ENCODE measurements at places on chromosomes 5 and 9.

GRCh38 chr5:148145916-148146315 is 22.4 kb upstream of the SPINK14 start:
- no peak for DNase-seq

GRCh38 chr9:14485366-14485765 is 171.4 kb upstream of the NFIB start:
- DNase-seq: no peak

- no peak for DNase-seq
Measured at GRCh38 chr5:83323557-83324180, 147.9 kb upstream of the VCAN start.

DNA sequence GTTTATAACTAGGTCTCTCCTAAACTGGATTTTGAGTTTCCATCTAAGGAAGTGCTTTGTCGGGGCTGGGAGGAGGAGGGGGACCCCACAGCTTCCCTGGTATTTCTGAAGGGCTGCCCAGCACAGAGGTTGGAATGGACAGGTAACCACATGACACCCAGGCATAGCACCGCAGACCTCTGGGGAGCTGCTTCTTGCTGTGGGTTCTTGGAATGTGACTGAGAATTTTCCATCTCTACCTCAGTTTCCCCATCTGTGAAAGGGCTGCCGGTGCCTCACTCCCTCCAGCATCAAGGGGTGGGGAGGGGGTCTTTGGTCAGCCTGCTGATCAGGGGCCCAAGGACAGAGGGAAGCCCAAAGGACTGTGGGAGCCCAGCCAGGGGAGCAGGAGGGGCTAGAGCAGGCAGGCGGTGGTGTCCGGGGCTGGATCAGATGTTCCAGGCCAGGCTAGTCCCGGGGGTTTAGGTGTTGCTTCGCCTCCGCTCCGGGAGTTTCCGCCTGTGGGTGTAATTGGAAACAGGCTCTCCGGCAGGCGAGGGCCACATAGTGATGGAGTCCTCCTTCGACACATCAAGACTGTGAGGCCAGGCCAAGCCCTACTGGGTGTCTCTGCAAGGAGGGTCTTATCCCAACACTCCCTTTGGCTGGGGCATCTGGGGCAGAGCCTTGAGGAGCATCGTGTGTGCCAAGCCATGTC is 3.3 kb downstream of the OLFML2A start:
- DNase-seq: no peak

- DNase-seq: no peak
Measured at GRCh38 chr5:1288439-1289335, 6.2 kb downstream of the TERT start.

- DNase-seq: no peak
Measured at GRCh38 chr5:169298193-169298592, 2.7 kb downstream of the SLIT3 start.

- no peak for DNase-seq
Measured at GRCh38 chr9:10704720-10705119, 91.9 kb upstream of the PTPRD start.

DNA sequence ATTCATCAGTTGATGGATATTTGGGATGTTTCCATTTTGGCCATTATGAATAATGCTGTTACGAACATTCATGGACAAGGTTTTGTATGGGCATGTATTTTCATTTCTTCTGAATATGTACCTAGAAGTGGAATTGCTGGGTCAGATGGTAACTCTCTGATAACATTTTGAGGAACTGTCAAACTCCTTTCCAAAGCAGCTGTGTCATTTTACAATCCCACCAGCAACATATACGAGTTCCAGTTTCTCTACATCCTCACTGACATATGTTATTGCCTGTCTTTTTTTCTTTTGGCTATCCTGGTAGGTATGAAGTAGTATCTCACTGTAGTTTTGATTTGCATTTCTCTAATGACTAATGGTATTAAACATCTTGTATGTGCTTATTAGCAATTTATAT is 86.7 kb downstream of the PRKACG start:
- DNase-seq: no peak

DNA sequence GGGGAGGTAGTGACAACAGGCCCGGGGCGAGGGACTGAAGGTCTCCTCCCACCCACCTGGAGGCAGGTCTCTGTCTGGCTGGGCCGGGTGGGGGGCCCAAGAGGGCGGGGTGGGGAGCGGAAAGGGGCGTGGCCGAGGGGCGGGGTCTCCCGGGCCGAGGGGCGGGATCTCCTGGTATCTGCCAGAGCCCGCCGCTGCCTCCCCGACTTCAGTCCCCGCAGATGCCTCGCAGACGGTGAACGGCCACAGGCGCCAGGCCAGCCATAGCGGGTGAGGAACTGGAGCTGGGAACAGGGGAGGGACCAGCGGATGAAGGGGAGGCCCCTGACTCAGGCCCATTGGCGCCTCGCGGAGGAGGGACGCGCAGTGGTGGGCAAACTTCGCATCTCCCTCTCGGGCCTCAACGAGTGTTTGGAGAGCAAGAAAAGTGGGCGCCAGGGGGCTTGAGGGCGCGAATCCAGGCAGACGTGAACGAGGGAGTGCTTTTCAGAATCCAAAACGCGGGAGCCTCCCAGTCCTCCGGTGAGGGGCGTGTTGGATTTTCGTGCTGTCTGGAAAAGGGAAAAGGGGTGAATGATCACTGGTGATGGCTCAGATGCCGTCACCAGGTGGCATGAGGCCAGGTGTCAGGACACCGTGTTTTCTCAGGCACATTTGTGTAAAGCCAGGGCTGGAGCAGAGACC is at the start of gene ADGRD2:
ADGRD2 (plus strand) TSS at position 211 of the 684 bp plus-strand sequence. CDS start 1,216 bp downstream, outside the sequence.
- peak; percentile 18 for DNase-seq

GRCh38 chr5:139637438-139638089 is 10.6 kb upstream of the CXXC5 start:
- peak; percentile 69 for DNase-seq

DNA sequence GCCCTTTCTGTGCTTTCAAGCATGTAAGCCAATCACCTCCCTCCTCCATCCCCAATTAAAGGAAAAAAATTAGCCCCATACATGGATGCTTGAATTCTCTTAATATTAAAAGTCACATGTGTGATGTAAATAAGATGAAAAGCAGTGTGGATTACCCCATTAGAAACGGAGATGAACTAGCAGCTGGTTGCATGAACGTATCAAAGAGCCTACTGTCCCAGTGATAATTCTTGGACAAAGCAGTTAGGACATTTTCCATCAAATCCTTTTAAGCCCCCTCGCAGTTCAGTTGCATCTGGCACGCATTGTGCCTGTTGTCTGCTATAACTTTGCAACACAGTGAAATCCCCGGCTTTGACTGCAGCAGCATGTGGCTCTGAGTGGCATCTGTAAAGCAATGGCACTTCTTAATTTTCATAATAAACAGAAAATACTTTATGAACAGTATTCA is 285.6 kb downstream of the FBXL7 start:
- no peak for DNase-seq

DNA sequence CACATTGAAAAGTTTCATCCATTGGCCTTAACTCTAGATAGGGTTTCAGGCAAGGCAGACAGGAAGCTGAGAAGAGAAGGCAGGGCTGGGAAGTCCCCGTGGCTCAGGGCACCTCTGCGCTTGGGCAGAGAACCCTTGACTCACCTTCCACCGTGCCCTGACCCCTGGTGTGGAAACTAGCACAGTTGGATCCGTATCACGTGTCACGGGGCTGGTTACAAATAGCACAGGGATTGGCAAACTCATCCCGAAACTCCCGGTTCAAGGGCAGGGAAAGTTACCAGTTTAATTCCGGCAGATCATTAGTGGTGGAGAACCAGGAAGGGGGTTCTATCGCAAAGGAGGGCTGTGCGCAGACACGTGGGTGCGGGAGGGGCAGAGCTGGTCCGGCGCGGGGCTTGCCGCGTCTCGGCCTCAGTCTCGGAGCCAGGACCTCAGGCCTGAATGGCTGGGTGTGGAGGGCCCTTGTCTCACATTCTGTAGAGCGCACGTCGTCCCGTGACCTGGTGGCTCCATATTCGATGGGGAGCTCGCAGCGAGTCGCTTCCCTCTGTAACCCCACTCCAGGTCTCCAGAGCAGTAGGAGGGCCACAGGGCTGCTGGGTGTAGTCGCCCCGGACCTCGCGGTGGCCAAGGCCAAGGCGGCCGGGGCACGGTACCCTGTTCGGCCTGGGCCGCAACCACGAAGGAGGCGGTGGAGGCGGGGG is 771 bp upstream of the TMEM171 start:
- DNase-seq: peak; percentile 27

DNA sequence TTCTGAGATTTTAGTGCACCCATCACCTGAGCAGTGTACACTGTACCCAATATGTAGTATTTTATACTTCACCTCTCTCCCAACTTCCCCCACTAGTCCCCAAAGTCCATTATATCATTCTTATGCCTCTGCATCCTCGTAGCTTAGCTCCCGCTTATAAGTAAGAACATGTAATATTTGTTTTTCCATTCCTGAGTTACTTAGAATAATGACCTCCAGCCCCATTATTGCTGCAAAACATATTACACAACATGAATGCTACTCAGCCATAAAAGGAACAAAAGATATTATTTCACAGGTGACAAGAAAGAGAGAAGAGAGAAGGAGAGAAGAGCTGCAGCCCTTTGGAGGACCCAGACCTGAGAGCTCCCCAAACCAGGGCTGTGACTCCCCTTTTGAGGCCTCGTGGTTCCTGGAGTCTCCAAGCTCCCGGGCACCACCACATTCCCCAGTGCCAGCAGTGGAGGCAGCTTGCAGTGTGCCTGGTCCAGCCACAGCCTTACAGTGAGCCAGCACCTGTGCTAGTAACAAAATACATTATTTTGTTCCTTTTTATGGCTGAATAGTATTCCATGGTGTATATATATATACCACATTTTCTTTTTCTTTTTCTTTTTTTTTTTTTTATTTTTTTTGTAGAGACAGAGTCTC is 194.5 kb upstream of the DAB2 start:
- DNase-seq: no peak

GRCh38 chr9:100856238-100856637 is 172.3 kb upstream of the PLPPR1 start:
- DNase-seq: no peak

DNA sequence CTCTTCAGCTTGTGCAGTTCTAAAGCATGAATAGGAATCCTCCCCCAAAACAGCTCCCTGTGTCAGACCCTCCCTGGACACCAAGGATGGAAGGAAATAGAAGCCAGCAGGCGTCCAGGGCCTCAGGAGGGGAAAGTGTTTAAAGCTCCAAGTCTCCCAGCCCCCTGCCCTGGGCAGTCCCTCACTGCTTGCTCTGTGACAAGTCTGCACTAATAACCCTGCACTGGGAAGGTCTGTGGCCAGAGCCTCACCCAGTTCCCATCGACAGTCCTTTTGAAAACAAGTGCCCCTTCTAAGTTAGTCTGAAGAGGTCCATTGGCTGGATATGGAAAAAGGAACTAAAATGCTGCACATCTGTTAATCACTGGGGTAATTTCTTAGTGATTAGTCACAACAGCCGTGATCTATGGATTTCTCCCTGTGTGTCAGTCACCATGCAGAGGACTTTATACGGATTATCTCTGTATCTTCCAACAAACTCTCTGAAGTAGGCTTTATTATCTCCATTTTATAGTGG is 195.3 kb downstream of the FBXL7 start:
- DNase-seq: no peak

GRCh38 chr9:37017546-37017945 is 16.5 kb downstream of the PAX5 start:
- DNase-seq: no peak

DNA sequence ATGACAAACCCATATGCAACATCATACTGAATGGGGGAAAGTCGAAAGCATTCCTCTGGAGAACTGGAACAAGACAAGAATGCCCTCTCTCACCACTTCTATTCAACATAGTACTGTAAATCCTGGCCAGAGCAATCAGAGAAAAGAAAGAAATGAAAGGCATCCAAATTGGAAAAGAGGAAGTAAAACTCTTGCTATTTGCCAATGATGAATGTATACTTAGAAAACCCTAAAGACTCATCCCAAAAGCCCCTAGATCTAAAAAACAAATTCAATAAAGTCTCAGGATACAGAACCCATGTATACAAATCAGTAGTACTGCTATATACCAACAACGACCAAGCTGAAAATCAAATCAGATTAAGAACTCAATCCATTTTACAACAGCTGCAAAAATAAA is 66.9 kb downstream of the SPATA31C2 start:
- DNase-seq: no peak

GRCh38 chr9:73412874-73413273 is 261.2 kb downstream of the ANXA1 start:
- no peak for DNase-seq

DNA sequence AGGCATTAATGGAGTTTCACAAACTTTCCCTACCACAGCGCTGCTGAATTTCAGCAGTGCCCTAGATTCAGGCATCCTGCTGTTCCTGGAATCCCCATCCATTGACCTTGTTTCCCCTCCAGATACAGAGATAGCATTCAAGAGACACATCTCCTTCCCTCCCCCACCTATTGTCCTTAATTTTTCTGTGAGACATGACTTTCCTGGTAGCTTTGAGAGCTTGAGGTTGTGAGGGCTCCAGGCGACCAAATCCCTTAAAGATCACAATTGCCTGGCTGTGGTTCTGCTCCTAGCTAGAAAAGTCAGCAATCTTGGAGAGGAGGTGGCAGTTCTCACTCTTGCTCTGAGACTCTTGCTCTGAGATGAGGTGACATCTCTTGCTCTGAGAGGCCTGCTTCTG is 48.0 kb downstream of the PRR16 start:
- no peak for DNase-seq

DNA sequence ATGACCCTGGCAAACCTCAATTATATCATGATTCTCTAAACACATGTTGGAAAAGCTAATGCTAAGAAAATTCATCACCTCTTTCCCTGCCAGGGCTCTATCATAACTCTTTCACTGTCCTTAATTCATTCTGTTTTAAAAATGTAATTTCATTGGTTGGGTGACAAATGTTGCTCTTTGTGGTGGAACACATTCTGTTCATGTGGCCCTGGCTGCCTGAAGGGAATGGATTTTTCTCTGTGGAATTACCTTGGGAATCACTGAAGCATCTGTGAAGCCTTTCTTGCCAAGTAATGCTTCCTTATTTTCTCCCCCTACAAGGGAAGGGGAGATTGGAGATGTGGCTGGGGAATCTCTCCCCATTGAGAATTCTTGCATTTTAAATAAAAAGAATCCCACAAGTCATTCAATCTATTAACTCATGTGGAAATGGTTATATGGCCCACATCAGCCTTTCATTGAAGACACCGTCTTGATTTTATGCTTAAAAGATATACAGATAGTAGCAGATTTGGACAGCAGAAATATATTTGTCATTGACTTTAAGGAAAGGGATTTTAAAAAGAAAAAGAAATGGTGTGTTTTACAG is 201.8 kb upstream of the NMUR2 start:
- DNase-seq: no peak

GRCh38 chr5:17806818-17807468 is 172.7 kb downstream of the TAF11L14 start:
- DNase-seq: no peak

DNA sequence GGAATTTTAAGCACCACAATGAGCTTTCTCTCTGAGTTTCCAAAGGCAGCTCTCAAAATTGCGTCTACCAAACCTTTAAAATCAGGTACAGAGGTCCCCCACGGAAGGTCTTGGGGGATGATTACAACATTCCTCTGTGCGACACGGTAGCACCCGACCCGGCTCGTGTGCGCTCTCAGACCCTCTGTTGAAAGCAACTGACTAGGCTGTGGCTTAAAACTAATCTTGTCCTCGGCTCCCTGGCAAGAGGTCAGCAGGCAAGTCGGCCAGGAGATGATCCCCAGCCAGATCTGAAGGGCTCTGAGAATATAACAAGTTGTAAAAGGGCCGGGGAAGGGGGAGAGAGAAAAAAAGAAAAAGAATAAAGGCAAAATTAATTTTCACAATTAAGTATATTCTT is 92.6 kb upstream of the LMX1B start:
- DNase-seq: no peak

GRCh38 chr5:168317521-168318147 is 26.2 kb downstream of the WWC1 start:
- no peak for DNase-seq

All from activated T-cell treated with anti-CD3 and anti-CD28 coated beads, Interleukin-2, amount 50 U/mL, for 72 hours (primary cell).